Kidney epithelial cell (primary cell): ENCODE measurements at places on chromosomes 6 and 20. TPM values are rescaled to one million over a fixed set of nuclear protein-coding genes. Genes with fewer than 3 reads are reported as not detected.

DNA sequence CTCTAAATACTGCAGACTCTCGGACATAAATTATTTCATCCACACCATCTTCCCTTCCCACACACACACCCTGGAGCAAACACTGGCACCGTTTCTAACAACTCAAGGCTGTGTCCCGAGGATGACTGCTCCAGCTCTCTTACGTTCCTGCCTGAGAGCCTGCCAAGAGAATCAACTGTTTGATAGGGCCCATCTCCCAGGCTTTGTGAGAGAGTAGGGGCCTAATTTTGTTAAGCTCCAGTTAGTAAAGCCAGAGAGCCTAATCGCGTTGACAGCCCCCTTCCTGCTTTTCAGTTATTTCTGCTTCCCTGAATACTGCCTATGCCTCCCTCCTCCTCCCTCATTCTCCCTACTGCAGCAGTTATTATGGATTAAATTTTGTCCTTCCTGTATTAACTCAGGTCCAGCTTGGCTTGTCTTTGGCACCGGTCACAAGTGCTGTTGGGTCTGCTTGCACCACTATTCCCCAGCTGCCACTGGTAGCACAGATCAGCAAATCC is 118.1 kb upstream of the TMEM181 start:
- DNase-seq: no peak

The MYLK4 gene
- 0.42 and 0.75 TPM in 2 replicates for total RNA-seq

DNA sequence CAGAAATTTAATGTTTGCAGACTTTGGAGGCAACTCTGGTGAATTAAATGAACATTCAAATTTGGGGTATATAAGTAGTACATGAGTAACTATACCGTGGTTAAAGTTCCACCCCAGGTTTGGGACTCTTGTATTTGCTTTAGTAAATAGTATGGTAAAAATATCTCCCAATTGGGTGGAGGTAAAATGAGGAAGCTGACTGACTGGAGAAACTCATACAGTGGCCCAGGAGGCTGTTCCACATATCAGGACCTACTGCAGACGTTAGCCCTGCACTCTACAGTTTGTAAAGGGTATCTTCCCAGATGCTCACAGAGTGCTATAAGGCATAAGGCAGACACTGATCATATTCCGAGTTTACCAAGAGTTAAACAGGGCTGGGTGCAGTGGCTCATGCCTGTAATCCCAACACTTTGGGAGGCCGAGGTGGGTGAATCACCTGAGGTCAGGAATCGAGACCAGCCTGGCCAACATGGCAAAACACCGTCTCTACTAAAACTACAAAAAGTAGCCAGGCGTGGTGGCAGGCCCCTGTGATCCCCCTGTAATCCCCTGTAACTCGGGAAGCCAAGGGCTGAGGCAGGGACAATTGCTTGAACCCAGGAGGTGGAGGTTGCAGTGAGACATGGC is 53.7 kb downstream of the CPXM1 start:
- no peak for DNase-seq

The ZBTB12 gene
- 3.0 and 4.9 TPM in 2 replicates for total RNA-seq

DNA sequence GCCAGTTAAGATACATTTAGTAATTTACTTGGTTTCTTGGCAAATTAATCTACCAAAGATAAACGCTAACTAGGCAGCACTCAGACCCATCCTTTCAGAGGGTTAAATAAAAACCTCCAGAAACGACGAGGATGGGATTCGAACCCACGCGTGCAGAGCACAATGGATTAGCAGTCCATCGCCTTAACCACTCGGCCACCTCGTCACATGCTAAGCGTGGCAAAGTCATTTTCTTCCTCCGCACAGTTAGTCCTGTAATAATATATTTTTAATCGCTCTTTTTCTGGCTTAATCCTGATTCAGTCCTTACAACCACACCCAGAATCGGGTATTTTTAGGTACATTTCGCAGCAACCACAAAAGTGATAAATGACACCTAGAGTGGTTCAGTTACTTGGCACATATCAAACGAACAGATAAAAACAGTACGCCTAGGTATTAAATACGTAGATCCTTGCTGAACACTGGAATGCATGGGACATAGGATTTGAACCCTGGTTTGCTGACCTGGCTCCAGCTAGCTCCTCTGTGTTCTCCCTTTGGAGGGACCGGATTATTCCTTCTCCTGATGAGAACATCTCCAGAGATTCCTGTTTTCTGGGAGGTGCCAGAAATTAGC is 71.6 kb downstream of the GPX5 start:
- DNase-seq: no peak

- peak; percentile 19 for DNase-seq
Observed at GRCh38 chr6:118580585-118581419, 32.7 kb downstream of the PLN start.

DNA sequence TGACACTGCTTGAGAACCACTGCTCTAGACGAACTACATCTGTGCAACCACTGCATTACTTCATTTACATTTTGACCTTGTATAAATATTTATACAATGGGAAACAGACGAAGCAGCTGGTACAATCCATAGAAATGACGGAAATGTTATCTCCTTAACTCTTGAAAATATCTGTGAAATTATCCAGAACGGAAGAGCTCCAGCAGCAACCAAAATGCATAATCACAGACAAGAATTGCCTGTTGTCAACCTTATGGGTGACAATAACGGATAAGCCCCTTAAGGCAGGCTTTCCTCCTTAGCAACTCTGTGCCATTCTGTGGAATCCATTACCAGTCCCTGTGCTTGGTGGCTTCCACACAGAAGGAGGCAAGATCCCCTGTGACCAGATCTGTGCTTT is 115.4 kb downstream of the DTNBP1 start:
- no peak for DNase-seq
